Effector memory CD8-positive, alpha-beta T cell (primary cell): ENCODE measurements at places on chromosomes 4 and X.

GRCh38 chr4:74682567-74683359 is 111.6 kb downstream of the BTC start:
- DNase-seq = no peak

DNA sequence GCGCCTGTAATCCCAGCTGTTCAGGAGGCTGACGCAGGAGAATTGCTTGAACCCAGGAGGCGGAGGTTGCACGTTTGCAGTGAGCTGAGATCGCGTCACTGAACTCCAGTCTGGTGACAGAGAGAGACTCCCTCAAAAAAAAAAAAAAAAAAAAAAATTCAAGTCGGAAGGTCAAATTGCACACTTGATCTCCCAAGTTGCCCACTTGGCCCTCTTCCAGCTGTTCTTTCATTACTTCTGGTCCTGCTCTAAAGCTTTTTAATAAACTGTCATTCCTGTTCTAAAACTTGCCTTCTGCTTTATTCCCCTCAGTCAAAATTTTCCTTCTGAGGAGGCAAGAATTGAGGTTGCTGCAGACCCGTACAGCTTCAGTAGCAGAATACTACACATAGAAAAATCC is 2358.0 kb downstream of the ARAP2 start:
- DNase-seq = no peak

DNA sequence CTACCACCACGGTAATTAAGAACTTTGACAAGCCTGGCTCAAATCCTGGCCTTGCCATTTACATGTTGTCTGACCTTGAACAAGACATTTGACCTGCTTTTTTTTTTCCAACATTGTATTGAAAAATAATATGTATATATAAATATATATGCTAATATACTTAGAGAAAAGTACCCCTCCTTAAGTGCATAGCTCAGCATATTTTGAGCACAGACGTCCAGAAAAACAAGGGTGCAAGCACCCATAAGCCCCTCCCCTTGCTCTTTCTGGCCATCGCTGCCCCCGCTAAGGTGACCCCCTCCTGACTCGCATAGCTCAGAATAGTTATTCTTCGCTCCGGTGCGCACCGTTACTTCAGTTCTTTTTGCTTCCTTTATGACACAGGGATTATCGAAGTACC is 742.0 kb upstream of the FRG1 start:
- no peak for DNase-seq

DNA sequence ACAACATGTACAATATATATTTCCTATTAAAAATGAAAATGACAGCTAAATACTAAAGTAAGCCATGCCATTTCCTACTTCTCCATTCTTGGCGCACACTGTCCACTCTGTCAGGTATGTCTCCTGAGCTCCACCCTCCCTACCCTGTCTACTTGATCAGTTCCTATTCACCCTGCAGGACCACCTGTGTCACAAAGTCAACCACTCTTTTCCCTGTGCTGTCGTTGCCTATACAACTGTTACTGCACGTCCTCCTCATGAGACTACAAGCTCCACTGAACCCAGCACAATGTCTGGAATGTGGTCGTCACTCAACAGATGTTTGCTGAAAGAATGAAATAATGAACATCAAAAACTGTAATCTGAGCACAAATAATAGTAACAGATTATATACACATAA is 54.9 kb downstream of the SLC9A7 start:
- no peak for DNase-seq

GRCh38 chrX:15107367-15107988 is 162.4 kb downstream of the ASB9 start:
- no peak for DNase-seq
